NCI-H1436 treated with DMSO at 0.1 percent for 48 hours (cell line): ENCODE measurements at places on chromosomes 12 and 14.

DNA sequence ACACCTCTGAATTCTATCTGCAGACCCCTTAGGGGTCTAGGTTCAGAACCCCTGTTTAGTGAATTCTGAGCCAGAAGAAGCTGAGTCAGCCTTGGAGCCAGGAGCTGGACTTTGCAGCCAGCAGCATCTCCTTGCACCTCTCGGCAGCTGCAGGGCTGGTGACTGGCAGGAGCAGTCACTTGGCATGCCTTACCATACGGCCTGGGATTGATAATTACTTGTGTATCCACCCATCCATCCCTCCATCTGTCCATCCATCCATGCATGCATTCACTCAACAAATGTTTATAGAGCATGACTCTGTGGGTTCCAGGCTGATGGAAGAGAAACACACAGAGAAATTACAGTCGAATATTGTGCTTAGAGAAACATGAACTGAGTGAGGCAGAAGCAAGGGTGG, 67.5 kb upstream of the PRIMA1 start:
- no peak for DNase-seq

DNA sequence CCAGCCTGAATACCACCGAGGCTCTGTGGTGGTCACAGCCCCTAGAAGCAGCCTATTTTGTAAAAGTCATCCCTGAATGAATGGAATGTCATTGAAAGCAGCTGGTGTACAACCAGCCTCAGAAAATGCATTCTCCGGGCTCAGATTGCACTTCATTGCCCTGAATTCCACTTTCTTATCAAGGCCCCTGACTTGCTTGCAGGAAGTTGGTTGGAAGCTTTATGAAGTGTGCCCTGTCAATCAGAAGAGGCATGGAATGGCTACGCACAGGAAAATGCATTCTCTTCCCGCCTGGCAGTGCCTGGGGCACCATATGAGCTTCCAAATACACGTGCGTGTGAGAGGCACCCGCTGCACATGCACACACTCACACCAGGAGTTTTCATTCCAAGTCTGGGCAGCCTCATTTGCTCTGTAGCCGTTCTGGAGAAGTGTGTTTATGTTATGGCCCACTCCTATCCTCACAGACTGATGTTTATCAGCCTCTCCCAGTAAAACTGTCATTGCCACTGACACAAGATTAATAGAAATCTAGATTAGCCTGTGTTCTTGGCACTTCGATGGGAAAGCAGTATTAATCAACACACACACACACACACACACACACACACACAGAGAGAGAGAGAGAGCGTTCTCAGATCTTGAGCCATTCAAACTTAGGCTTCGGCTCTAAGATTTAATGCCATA, 63.9 kb downstream of the NUAK1 start:
- DNase-seq, result no peak

DNA sequence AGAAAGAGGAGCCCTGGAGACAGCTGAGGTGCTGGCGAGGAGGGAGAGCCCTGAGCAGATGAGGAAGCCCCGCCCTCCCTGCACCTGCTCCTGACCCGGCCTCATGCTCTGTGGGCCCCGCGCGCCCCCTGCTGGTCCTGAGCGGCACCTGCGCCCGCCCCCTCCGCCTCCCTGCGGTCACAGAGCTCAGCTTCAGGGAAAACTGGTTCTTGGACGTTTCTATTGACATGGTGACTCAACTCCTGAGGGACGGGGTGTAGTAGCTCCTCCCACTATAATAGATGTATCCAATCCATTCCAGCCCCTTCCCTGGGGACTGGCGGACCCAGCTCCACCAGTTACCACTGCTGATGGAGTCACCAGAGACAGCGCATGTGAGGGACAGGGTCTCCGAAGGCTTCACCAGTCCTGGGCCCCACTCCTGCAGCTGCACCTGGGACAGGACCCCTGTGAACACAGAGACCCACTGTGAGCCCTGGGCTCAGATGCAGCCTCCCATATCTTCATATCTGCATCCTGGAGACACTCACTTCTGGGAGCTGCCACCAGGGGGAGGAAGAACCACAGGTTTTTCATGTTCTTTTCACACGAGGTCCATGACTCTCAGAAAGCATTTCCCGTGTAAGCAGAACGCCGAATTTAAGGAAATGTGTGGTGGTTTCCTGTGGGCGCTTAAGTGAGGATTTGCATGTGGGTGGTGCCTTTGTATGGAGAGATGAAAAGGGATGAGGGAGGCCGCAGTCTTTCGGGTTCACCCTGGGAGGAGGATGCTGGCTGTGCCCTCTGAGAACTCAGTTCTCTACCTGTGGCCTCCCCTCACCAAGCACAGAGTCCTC, 1346.4 kb downstream of the TMEM121 start:
- DNase-seq, result peak; percentile 97

DNA sequence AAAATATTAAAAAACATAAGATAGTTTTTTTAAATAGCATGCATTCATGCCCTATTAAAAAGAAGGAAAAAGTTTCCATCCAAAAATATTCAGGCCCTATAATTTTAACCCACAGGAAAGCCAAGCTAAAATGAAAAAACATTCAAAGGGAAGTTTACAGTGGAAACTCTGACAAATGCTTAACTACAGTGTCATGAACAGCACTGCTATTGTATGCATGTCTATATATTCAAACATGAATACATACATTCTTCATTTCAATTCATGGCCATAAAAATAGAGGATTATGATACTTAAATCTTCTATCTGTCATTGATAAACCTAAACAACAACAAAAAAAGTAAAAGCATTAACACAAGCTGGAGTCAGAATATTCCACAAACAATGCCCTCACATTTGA, 67.4 kb downstream of the PPP2R5E start:
- no peak for DNase-seq
